ENCODE measurements at places on chromosomes 4 and X. TPM values are rescaled to one million over a fixed set of nuclear protein-coding genes. Genes with fewer than 3 reads are reported as not detected.

Gene SCML2
- 5.2 TPM for total RNA-seq

Gene PRDM8
- 1.4 TPM for total RNA-seq

Gene NAP1L5
- total RNA-seq, result 1.8 TPM

Gene SYTL4
- total RNA-seq, result 8.8 TPM

Gene OPRPN
- total RNA-seq, result not detected

Gene FGA
- total RNA-seq, result 3.9 TPM
